Cardiac septum (tissue), 1 donor: ENCODE measurements at places on chromosomes 11 and 22. TPM values are rescaled to one million over a fixed set of nuclear protein-coding genes. Genes with fewer than 3 reads are reported as not detected.

Gene TYR
- total RNA-seq = not detected

Gene ANO5
- total RNA-seq = 58.4 TPM

Gene TCN2
- total RNA-seq = 10.3 TPM

Gene KCNJ11
- total RNA-seq = 9.8 TPM

Gene OR6A2
- not detected for total RNA-seq

Gene SCUBE2
- total RNA-seq = 3.9 TPM

Gene TTC28
- 19.1 TPM for total RNA-seq

Gene OR56A3
- total RNA-seq = not detected

Gene GPR83
- total RNA-seq = not detected

Gene MRPL40
- total RNA-seq = 44.1 TPM

Gene RIMBP3B
- total RNA-seq = 0.08 TPM

Gene BTBD10
- total RNA-seq = 31.3 TPM

Gene DEPDC7
- 0.30 TPM for total RNA-seq

DNA sequence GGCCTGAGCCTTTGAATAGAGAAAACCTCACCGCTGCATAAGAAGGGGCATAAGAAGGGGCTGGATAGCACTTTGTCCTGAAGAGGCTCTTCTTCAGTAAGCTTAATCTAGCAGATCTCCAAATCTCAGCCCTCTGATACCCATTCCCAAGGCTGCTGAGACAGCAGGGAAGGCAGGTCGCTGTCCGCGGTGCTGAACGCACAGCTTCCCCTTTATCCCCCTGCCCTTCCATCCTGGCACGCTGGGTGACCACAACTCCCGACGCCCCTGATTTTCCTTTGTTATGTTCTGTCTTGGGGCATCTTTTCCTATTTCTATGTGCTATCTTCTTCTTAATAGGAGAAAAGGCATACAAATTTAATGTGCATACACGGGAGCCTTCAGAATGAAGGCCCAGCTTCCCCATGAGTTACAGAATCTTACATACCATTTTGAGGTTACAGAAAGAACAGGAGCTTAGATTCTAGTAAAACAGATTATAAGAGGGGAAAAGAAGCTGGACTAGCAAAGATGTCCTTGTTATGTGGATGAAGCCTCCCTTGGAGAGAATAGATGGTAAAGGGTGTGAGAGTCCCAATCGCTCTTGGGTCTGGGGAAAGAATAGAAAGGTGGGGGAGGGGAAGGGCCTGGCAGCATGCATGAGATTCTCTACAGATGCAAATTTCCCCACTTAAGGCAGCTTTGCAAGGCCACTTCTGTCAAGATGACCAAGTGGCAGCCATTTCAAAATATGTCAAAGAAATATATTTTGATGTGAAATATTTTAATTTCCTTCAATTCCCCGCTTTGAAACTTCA, 5.7 kb upstream of the SULT4A1 start:
- peak; percentile 75 for DNase-seq

GRCh38 chr11:38547462-38547861, 1949.4 kb upstream of the RAG2 start:
- no peak for DNase-seq

DNA sequence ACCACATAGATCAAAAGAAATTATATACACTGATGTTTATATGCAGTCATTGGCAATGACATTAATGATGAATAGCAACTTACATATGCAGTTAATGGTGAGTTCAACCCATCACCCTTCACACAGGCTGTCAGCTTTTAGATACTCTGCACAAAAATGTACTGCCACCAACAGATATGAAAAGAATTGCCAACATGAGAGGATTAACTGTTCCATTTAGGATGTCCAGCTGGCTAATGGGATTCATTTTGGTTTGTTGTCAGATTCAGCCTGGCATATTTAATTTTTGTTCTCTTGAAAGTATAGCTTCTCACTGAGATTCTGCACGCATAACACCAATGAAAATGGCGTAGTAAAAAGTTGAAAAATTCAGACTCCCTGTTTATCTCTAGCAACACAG, 554.0 kb upstream of the ARHGAP42 start:
- no peak for DNase-seq

GRCh38 chr11:40027720-40028119, 1431.7 kb downstream of the LRRC4C start:
- DNase-seq = no peak

DNA sequence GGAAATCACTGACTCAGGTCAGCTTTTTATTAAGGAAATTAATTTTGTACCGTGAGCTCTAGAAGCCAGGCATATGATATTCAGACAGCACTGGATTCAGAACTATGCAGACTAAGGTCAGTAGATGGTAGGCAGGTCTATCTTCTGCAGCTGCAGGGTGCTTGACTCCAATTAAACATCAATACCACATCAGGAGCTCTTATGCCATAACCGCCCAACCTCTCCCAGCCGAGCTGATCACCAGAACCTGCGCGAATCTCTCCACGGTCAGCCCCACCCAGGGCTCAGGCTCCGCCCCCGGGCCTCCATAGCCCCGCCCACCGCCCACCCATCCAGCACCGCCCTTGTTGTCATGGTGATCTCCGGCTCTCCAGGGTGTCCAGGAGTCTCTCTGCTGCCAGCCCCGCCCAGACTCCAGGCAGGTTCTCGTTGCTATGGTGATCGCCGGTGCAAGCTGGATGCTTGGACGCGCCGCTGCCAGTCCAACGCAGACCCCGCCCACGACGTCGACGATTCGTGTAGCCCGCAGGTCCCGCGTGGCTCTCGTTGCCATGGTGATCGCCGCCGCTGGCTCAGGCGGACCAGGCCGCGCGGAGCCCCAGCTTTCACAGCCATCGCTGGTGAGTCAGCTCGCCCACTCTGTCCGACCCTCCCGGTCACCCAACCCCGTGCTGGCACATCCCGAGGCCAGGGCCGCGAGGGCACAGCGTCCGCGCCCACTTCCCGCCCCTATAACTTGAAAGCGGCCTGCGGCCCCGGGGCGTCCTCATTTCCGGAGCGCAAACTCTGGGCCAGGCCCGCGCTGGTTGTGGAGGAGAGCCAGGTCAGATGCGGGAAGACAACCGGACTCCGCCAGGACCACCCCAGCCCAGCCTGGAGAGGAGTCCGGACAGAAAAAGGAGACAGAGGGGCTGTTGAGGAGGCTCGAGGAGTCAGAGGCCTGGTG, at the start of gene RAB36:
TSS of gene RAB36 (plus strand) at position 546 of the 946 bp plus-strand sequence. CDS start 1,140 bp downstream, outside the sequence.
- peak; percentile 97 for DNase-seq

GRCh38 chr22:42280140-42280539, 9.7 kb upstream of the TCF20 start:
- DNase-seq = no peak

GRCh38 chr11:131534611-131535010, 164.2 kb downstream of the NTM start:
- no peak for DNase-seq

- DNase-seq = peak; percentile 99
These were observed at the start of gene FIBP for GRCh38 chr11:65888163-65888814. FIBP (minus strand) TSS chr11:65888471; CDS start chr11:65888418, 53 bp downstream.

- DNase-seq = peak; percentile 26
These were observed 27.5 kb downstream of the LINC01488 start for GRCh38 chr11:69508974-69509373.

GRCh38 chr22:20889025-20889704, 28.0 kb upstream of the CRKL start:
- DNase-seq = no peak

DNA sequence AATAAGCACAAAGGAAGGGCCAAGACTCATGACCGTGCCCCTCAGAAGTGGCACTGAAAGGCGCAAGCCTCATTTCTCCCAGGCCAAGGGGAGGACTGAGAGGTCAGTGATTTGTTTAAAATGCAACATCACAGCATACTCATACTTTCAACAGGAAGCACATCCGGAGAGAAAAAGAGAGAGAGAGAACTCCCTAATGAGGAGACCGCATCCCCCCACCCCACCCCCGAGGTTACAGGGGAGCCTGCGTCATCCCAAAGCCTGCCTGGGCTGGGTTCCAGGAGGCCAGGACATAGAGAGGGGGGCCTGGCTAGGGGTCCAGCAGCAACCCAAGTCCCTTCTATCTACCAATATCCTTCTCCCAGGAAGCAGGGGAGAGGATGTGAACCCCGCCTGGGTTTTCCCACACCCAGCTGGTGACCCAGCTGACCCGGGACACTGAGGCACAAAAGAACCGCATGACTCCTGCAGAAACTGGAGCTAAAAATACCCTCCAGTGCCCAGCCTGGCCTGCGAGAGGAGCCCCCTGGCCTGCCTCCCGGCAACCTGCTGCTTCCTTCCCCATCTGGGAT, 3.8 kb downstream of the CSNK1E start:
- no peak for DNase-seq

- no peak for DNase-seq
These were observed 104.6 kb upstream of the SORL1-AS1 start for GRCh38 chr11:121557348-121557747.

DNA sequence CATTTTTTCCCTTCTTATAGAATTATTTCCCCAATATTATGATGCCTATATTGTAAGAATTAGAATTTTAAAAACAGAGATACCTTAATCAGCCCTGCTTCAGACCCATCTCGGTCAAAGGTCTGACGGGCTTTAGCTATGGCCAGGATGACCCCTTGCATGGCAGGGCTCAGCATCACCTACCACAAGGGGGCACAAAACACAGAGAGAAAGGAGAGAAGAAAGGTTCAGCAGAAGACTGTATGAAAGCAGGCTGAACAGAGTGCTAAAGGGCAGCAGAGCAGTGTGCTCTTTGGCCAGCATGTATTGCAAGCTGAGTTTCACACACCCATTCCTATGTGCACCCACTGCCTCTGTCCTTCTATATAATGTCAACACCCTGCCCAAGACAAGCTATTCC, 26.8 kb downstream of the CLDN25 start:
- no peak for DNase-seq

- peak; percentile 71 for DNase-seq
These were observed at the start of gene GUCY1A2 for GRCh38 chr11:107018219-107018901. GUCY1A2 (minus strand) TSS chr11:107018476; CDS start chr11:107018055, 421 bp downstream.

- peak; percentile 90 for DNase-seq
These were observed 4.3 kb upstream of the PHLDA2 start for GRCh38 chr11:2933375-2934020.

- DNase-seq = no peak
These were observed 56.5 kb downstream of the FLRT1 start for GRCh38 chr11:64092111-64092760.

- DNase-seq = no peak
These were observed 9.4 kb upstream of the LAYN start for GRCh38 chr11:111531136-111531535.

DNA sequence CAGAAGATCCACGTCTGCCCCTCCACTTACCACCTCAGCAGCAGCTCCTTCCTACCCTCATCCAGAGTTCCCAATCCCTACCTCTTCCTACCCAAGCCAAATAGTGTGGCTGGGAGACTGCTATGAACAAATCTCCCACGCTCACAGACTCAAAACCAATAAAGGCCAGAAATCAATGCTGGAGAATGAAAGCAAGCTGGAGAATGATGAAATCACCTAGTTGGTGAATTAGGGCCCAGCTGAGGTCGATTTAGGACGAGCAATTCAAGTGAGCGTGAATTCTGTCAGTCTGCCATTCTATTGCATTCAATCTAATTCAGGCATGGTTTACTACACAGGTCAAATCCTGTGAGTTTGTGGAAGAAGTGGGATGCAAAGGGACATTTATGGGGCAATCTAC, 22.5 kb downstream of the COMMD9 start:
- no peak for DNase-seq

DNA sequence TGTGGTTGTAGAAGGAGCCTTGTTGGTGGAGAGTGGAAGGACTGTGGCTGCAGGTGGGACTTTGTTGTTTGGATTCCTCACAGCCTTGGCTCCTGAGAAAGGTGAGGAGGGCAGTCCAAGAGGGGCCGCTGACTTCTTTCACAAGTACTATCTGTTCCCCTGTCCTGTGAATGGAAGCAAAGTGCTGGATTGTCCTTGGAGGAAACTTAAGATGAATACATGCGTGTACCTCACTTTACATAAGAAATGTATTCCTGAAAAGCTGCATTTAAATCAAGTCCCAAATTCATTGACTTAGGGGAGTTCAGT, 2.4 kb downstream of the FUT4 start:
- no peak for DNase-seq

GRCh38 chr11:114110952-114111947, 51.7 kb downstream of the ZBTB16 start:
- no peak for DNase-seq
